ENCODE measurements at places on chromosomes 7 and 10.
A peak's percentile ranks its signal among the peaks of the same experiment; 100 is the strongest.

GRCh38 chr7:40796723-40797122, 661.9 kb downstream of the SUGCT start:
- DNase-seq: no peak

GRCh38 chr7:54336800-54337199, 205.4 kb upstream of the VSTM2A start:
- no peak for DNase-seq

GRCh38 chr10:6144406-6145165, 55.8 kb downstream of the RBM17 start:
- DNase-seq: peak; percentile 88

GRCh38 chr7:55946545-55946944, 5.1 kb upstream of the MRPS17 start:
- DNase-seq: no peak

- DNase-seq: no peak
Observed at GRCh38 chr10:117545141-117546019, 2.8 kb downstream of the EMX2 start.

- no peak for DNase-seq
Observed at GRCh38 chr10:63421591-63421990, 44.2 kb downstream of the JMJD1C start.

DNA sequence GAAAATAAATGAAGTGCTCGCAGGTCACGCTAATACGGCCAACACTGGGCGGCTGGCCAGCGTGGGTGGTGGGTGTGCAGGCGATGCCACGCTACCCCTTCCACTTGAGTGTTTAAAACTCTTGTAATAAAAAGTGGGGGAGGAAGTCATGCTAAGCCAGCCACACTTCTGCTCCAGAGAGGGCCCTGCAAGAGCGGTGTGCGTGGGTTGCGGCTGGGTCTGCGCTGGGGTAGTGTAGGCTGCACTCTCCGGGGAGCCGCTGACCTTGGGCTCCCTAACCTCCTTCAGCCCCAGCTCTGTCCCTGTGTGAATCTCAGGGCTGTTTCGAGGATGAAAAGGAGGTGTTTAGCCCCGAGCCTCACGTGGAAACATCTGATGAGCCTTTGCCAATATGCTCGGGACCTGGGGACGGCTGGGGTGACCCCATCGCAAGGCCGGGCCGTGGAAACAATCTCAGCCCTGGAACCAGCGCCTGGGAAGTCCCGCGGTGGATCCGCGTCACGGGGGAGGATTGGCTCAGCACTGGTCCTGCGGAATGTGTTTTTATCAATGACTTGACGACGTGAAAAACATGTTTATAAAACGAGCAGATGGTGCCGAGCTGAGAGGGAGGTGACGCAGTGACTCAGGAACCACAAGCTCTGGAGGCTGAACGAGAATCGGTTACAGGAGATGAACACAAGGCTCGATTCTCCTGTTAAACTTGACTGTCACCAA, 278.5 kb downstream of the DNAJB6 start:
- no peak for DNase-seq

GRCh38 chr10:121595351-121595805, 2.9 kb downstream of the FGFR2 start:
- no peak for DNase-seq

- DNase-seq: no peak
Observed at GRCh38 chr10:95247881-95248583, 42.8 kb downstream of the PDLIM1 start.

- no peak for DNase-seq
Observed at GRCh38 chr10:43957267-43958070, 308.8 kb upstream of the ZNF32 start.

- peak; percentile 73 for DNase-seq
Observed at GRCh38 chr10:69515699-69516259, 57.4 kb downstream of the NEUROG3 start.

DNA sequence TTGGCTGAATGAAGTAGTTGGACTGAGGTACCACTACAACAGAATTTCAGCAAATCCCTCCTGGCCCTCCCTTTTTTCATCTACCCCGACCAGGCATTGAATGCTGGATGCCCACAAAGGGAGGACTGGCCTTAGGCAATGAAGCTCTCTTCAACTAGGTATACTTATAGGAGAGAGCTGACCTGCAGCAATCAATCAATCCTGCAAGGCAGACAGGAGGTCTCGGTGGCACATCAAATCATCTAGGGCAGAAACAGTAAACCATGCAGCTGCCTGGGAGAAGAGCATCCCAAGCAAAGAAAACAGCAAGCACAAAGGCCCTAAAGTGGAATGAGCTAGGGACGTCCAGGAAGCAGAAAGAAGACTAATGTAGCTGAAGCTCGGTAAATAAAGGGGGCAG, 2.4 kb upstream of the ABRAXAS2 start:
- DNase-seq: no peak

DNA sequence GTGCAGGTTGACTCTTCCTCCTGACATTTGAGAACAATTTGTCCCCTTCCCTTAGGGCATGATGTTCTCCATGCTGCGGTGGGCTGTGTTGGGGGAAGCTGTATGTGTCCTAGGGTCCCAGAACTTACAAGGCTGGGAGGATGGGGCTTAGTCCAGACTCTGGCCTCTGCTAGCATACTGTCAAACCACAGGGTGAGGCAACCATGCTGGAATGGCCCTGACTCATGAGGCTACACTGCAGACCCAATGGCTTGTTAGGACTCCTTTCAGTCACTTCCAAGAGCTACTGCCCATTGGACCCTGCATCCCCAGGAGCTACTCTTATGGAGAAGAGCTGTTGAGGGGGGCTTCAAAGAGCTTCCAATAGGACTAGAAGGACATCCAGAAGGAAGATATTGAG, 20.1 kb upstream of the FAM170B start:
- no peak for DNase-seq

DNA sequence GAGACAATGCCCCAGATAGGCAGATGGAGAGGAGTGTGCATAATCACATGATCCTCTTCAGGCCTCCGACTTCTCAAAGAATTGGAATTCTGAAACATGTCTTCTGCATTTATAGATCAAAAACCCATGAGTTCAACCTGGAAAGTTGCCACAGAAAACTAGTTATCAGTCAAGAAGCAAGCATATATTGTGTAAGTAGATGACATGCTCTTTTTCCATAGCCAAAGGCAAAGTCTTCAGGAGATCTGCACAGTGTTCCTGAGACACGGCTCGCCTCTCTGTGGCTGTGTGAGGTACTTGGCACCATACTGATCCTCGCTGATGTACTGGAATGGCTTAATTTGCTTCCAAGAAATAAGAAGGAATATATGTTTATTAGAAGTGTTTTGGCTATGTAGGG, 213.5 kb upstream of the MKI67 start:
- DNase-seq: no peak

GRCh38 chr10:34933676-34934075, 118.6 kb upstream of the PARD3 start:
- no peak for DNase-seq

DNA sequence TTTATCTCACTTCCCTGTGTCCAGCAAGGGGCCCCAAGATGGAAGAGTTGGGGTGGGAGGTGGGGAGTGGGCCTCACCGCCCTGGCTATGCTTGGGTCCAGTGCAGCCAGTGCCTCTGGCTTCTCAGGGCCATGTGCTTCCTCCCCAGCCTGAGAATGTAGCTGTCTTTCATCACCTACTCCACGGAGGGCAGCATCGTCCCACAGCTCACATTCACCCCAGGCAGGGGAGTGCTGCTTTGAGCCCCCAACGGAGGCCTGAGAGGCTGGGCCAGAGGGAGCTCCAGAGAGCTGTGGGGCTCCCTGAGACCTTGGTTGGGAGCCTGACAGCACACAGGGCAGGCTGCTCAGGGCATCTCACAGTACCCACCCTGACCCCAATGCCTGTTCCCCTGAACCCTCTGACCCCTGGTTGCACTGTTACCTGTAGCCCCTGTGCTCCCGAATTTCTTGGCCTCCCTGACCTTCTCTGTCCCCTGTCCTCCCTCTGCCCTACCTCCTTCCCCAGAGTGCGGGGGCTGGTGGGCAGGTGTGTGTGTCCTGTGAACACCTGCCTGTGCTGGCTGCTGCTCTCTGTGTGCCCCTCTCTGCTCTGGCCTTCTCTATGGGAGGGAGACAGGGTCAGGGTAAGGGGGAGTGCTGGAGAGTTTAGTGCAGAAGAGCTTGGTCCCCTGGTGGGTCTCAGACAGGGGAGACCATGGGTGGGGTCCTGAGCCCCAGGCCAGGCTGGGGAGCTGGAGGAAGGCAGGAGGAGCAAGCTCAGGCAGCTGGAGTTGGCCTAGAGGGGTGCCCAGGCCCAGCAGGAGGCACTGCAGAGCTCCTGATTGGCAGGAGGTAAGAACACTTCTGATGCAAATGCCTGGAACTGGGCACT, 19.6 kb upstream of the ZNF488 start:
- no peak for DNase-seq

DNA sequence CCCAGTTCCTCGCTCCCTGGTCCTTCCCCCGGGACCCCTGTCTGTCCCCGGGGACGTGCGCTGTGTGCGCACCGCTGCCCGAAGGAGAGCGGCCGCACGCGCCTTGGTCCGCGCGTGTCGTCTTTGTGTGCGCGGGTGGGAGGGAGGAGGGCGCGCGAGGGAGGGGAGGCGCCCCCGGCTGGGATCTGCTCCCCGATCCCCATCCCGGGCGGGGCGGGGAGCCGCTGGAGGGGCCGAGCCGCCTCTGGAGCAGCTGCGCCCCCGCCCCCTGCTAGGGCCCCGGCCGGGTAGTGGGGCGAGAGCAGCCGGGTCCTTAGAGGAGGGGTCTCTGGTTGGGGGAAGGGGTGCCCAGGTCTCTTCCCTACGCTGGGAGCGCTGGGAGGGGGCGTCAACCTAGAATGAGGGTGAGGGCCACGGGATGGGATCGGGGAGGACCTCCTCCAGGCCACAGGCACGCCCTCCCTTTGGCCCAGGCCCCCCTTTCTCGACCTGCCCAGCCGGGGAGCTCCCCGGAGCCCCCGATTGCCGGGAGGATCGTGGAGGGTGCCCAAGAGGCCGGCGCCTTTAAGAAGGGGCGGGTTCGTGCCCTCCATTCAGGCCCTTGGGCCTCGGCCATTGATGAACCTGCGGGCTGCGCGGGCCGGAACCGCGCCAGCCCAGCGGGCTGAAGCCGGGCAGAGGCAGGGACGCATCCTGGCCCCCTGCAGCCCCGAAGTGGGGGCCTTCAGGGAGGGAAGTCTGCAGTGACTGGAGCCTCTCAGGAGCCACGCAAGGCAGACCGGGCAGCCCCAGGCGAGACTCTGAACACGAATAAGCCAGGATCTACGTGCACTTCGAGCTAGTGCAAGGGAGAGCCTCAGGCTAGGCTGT, 678 bp downstream of the SH2B2 start:
- peak; percentile 26 for DNase-seq

GRCh38 chr7:135991322-135991721, 14.2 kb upstream of the MTPN start:
- no peak for DNase-seq

All from LoVo (cell line).